ENCODE measurements at places on chromosomes 6 and 20.
A peak's percentile ranks its signal among the peaks of the same experiment; 100 is the strongest.

- no peak for DNase-seq
These were observed 229.1 kb upstream of the JARID2 start for GRCh38 chr6:15016813-15017212.

DNA sequence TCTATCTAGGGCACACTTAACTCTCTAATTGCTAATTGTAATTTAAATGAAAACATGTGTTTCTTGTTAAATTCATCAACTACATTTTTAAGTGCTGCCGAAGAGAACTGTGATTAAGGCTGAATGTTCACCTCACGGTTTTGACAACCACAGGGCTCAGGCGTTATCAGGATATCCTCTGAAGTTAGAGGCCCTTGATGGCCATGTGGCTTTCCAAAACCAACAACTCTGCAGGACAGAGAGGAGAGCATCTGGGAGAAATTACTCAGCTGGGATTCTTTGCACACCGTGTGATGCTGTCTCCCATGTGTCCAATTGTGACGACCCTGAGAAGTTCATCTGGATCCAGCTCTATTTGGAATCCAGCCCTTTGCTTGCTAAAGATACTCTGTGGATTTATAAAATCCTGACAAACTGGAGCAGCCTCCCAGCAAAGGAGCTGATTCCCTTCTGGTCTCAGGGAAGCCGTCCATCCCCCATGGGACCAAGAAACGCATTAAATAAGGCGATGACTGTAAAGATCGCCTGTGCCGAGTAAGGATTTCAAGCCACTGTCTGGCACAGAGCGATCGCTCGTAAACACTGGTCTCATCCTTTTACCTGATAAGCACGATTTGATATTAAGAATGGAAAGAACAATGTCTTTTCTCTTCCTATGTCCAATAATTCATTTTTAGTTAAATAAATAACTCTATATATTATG lies 401.1 kb downstream of the CD83 start:
- peak; percentile 78 for DNase-seq

GRCh38 chr20:9022376-9022775 lies 46.5 kb upstream of the PLCB4 start:
- DNase-seq: no peak

GRCh38 chr20:11331096-11331495 lies 586.6 kb upstream of the BTBD3 start:
- DNase-seq: no peak
